ENCODE measurements at places on chromosomes 12 and 14. TPM values are rescaled to one million over a fixed set of nuclear protein-coding genes. Genes with fewer than 3 reads are reported as not detected.

Gene PCK2
- total RNA-seq: 73.7 TPM

DNA sequence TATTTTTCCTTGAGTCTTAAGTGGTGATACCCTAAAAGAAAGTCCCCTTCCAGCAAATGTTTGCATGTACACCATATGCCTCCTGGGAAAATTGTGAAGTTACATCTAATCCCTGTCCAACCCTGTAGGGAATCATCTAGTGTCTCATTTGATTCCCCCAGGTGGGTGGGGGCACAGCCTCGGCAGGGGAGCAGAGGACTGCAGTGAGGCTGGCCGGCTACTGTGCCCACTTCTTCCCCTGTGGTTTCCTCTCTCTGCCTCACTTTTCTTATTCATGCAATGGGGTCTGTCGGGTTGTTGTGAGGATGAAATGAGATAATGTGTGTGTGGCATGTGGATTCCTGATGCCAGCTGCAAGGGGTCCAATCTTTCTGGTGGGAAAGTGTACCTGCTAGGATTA is 6.0 kb downstream of the PAPLN start:
- DNase-seq: peak; percentile 40

DNA sequence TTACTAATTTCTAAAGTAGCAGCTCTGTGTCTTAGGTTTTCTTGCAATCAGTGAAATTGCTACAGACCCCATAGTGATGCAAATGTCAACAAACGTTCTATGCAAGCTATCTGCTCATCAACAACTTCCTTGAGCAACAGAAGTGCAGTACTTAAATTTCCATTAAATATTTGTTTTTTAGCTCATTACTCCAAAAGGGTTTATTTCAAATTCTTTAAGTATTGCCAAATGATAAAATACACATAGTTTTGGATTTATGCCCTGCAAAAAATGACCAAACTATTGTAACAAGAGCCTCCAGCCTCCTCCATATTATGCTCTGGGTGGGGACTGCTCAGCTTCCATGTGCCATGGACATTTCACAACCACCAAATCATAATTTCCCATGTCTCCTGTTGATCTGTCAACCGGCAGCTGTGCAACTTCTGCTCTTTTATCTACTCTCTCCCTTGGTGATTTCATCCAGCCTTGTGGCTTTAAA is 4.4 kb downstream of the BDKRB1 start:
- no peak for DNase-seq

DNA sequence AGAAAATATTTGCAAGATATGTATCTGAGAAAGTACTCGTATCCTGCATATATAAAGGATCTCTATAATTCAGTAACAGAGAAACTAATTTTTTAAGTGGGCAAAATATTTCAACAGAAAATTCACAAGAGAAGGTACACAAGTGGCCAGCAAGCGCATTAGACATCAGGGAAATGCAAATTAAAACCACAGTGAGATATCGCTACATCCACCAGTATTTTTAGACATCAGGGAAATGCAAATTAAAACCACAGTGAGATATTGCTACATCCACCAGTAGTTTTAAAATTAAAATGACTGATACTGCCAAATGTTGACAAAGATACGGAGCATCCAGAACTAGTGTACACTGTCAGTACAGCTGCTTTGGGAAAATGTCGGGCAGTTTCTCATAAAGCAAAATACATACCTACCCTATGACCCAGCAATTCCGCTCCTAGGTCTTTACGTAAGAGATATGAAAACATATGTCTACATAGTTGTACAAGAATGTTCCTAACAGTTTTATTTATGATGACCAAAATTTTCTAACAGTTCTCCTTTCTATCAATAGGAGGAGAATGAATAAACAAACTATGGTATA is 2.8 kb upstream of the KCNK13 start:
- DNase-seq: no peak

DNA sequence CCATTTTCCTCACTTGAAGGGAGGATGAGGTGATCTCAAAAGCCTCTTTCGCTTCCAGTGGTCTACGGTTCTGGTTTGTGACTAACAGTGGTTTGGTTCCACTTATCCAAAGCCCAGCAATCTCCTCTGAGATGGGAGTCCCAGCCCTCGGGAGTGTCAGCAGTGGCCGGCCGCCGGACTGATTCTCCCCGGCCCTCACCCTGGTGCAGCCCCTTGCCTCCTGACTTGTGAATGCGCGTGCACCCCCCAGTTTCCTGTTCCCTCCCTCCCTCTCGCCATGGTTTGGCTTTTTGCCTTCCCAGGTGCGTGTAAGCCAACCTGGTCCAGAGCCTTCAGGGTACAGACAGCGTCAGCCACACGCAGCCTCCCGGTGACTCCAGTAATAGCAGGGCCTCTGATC is 74.5 kb downstream of the B4GALNT3 start:
- no peak for DNase-seq

DNA sequence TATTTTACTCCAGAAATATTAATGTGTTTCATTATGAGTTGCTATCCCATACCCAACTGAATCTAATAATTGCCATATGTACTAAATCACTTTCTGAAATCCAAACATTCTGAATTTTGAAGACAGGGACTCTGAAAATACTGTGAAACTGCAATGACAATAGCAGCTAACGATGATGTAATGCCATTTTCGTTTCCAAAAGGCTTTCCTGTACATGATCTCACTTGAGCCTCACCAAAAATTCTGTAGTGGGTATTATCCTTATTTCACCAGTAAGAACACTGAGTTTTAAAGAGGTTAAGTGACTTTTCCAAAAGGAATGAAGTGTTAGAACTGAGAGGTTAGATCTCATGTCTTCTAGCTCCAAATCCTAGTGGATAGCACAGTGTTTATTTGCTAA is 133.3 kb downstream of the FLRT2 start:
- DNase-seq: no peak

DNA sequence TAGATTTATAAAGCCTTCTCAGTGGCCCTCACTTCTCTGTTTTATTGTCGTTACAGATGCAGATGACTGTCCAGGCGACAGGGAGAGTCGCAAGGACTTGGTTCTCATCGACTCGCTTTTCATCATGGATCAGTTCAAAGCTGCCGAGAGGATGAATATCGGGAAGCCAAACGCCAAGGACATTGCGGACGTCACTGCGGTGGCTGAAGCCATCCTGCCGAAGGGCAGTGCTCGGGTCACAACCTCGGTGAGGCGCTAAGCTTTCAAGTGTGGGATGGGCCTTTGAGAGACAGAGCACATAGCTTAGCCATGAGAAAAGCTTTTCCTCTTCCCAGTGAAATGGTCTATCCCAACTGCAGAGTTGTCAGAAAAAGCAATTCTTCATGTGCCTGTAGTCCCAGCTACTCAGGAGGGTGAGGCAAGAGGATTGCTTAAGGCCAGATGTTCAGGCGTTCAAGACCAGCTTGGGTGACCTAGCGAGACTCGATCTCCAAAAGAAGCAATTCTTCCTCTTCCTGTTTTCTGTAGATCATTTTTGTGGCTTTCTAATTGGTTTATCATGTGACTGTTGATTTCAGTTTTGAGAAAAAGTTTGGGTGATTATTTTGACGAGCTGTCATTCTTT is 56.4 kb downstream of the EP400 start:
- no peak for DNase-seq

GRCh38 chr12:9039397-9039977 is 50.1 kb downstream of the KLRG1 start:
- DNase-seq: peak; percentile 62

Data from H7 (cell line).